ENCODE measurements at places on chromosomes 4 and X.
A peak's percentile ranks its signal among the peaks of the same experiment; 100 is the strongest.

GRCh38 chr4:38967260-38968095 lies 64.7 kb downstream of the TMEM156 start:
- peak overlapping the region; percentile 94 for H3K27ac ChIP-seq
- DNase-seq: peak; percentile 92
- H3K27me3 ChIP-seq: peaks cover 2% of the 10 kb centered on the region
- peaks cover 16% of the 10 kb centered on the region for H3K4me1 ChIP-seq
- peak overlapping the region; percentile 54 for H3K4me3 ChIP-seq

DNA sequence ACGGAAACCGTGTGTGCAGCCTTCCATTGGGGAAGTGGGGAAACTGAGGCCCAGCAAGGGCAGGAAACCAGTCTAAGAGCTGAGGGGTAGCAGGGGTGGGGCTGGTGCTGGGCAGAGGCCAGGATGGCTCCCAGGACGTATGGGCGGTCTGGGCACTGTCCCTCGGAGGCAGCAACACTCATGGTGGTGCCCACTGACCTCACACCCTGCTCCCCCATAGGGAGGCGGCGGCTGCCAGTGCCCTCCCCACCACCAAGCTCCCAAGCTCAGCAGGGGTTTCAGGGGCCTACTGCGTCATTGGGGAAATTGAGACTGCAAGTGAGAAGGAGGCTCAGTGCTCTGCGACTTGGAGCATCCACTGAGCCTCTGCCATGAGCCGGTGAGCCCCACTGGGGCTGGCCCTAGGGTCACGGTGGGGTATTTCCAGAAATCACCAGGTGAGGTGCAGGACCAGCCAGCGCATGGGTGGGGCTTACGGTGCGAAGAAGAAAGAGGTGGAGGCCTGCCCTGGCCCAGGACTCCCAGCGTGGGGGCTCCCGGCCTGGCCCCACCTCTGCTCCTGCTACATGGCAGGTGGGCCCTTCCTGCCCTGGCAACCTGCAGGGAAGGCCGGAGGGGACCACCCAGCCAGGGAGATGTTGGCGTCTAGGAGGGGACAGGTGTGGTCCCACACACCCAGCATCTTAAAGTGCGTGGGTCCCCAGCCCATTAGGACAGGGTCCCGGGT lies 915 bp downstream of the MSANTD1 start:
- no peaks in the 10 kb centered on the region for H3K36me3 ChIP-seq
- H3K4me3 ChIP-seq: no peak overlapping the region
- no peak for DNase-seq

DNA sequence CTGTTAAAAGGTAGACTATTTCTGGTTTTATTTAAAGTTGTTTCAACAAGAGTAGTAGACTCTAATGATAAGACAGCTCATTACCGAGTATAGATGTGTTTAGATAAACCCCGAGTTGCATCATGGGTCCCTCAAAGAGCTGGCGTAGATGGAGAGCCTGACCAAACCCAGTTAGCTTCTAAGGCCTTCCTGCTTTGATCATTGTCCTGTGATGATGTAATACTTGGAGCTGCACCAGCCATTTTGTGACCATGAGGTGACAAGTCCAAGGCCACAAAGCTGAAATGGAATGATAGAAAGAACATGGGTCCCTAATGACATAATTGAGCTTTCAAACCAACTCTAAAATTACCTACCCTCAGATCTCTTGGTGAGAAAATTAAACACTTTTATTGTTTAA lies 66.6 kb upstream of the TAB3 start:
- H3K4me3 ChIP-seq: no peak overlapping the region
- peaks cover 6% of the 10 kb centered on the region for H3K27me3 ChIP-seq
- no peaks in the 10 kb centered on the region for H3K36me3 ChIP-seq
- H3K4me1 ChIP-seq: no peaks in the 10 kb centered on the region
- H3K27ac ChIP-seq: no peak overlapping the region

DNA sequence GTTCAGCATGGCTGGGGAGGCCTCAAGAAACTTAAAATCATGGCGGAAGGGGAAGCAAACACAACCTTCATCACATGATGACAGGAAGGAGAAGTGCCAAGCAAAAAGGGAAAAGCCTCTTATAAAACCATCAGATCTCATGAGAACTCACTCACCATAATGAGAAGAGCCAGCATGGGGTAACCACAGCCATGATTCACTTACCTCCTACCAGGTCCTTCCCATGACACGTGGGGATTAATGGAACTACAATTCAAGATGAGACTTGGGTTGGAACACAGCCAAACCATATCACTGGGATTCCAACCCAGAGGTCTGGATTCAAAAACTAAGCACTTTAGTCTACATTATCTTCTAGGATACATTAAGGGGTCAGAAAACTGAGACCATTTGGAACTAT lies 609.6 kb upstream of the SPANXN1 start:
- no peak overlapping the region for H3K4me3 ChIP-seq
- DNase-seq: no peak
- H3K36me3 ChIP-seq: peaks cover 7% of the 10 kb centered on the region
- H3K27ac ChIP-seq: no peak overlapping the region

DNA sequence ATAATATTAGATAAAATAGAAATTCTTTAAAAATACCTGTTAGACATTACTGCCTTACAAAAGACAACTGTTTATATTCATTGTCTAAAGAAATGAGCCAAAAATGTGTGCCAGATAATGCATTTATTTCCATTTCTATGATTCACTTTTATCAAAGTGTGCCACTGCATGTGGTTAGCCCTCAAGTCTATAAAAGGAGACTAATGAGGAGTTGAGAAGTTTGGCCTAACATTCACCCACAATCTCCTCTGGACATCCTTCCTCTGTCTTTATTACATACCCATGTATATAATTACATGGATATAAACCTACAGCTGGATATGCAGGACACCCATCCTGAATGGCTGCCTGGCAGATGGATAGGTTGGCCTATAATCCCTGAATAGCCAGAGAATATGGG lies 42.6 kb upstream of the PDE5A start:
- no peak overlapping the region for H3K27ac ChIP-seq
- no peaks in the 10 kb centered on the region for H3K36me3 ChIP-seq
- peaks cover 3% of the 10 kb centered on the region for H3K27me3 ChIP-seq
- H3K4me3 ChIP-seq: no peak overlapping the region
- DNase-seq: no peak
- H3K4me1 ChIP-seq: peaks cover 5% of the 10 kb centered on the region

- H3K27ac ChIP-seq: no peak overlapping the region
- no peaks in the 10 kb centered on the region for H3K36me3 ChIP-seq
Measured at GRCh38 chr4:149521611-149522425, 293.8 kb downstream of the IQCM start.

GRCh38 chr4:154014407-154015321 lies 225.8 kb upstream of the SFRP2 start:
- no peak overlapping the region for H3K27ac ChIP-seq
- H3K36me3 ChIP-seq: no peaks in the 10 kb centered on the region
- DNase-seq: no peak
- H3K4me1 ChIP-seq: no peaks in the 10 kb centered on the region
- H3K4me3 ChIP-seq: no peak overlapping the region

- H3K27me3 ChIP-seq: no peaks in the 10 kb centered on the region
- H3K4me1 ChIP-seq: no peaks in the 10 kb centered on the region
- no peak for DNase-seq
- H3K36me3 ChIP-seq: no peaks in the 10 kb centered on the region
Measured at GRCh38 chrX:32644476-32645245, 566.7 kb downstream of the DMD start.

DNA sequence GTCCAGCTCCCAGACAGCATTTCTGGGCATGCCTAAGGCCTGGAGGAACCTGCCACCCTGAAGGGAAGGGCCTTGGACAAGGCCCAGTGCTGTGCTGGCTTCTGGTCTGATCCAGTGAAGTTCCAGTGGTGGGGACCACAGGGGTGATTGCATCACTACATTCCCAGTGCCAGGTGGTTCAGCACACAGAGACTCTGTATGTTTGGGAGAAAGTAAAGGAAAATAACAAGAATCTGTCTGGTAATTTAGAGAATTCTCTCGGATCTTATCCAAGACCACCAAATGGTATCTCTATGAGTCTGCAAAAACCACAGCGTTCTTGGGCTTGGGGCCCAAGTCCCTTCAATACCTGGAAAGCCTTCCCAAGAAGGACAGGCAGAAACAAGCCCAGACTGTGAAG lies 131.8 kb upstream of the MAD2L1 start:
- DNase-seq: no peak
- no peak overlapping the region for H3K27ac ChIP-seq
- H3K36me3 ChIP-seq: no peaks in the 10 kb centered on the region

DNA sequence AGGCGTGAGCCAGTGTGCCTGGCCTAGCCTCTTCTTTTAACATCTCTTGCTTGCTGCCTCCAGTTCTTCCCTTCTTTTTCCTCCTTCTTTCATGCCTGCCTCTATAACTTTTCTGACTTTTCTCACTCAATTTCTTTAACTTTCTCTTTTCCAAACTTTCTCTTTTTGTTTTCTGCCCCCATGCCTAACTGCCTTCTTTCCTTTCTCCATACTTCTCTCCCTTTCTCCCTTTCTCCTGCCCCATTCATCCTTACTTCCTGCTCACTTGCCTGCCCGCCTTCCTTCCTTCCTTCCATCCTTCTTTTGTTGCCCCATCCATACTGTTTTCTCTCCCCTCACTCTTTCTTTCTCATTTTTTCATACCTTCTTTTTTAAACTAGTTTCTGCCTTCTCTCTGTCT lies 105.2 kb downstream of the RBMX2 start:
- no peaks in the 10 kb centered on the region for H3K4me1 ChIP-seq
- peaks cover 5% of the 10 kb centered on the region for H3K27me3 ChIP-seq
- DNase-seq: no peak
- H3K4me3 ChIP-seq: no peak overlapping the region

- H3K4me3 ChIP-seq: peak overlapping the region; percentile 84
- H3K27me3 ChIP-seq: peaks cover 6% of the 10 kb centered on the region
- H3K36me3 ChIP-seq: no peaks in the 10 kb centered on the region
- peaks cover 36% of the 10 kb centered on the region for H3K4me1 ChIP-seq
- DNase-seq: no peak
Measured at GRCh38 chrX:72621163-72621562, 48.5 kb upstream of the HDAC8 start.

- no peak overlapping the region for H3K27ac ChIP-seq
- no peak overlapping the region for H3K4me3 ChIP-seq
- H3K4me1 ChIP-seq: no peaks in the 10 kb centered on the region
- DNase-seq: no peak
- peaks cover 27% of the 10 kb centered on the region for H3K27me3 ChIP-seq
Measured at GRCh38 chr4:5843573-5844530, 49.0 kb downstream of the CRMP1 start.

GRCh38 chr4:185859111-185859510 lies 47.1 kb upstream of the SORBS2 start:
- peaks cover 16% of the 10 kb centered on the region for H3K36me3 ChIP-seq
- H3K4me3 ChIP-seq: no peak overlapping the region
- H3K27ac ChIP-seq: no peak overlapping the region
- no peak for DNase-seq

DNA sequence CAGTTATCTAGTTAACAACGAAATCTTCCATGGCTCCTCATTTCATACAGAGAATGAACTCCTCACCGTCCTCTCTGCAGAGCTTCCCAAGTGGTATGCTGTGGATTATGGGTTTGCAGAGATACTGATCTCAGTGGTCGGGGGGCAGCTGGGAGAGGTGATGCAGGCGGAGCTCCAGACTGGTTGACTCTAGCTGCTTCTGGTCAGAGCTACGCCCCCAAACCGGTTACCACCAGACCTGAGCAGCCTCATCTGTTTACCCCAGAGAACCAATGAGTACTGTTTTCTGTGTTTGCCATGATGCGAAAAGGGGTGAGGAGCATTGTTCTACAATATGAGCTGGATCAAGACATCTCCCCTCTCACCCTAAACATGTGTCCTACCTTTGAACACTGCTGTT lies 135.7 kb upstream of the PLAC1 start:
- peaks cover 17% of the 10 kb centered on the region for H3K36me3 ChIP-seq
- no peak for DNase-seq
- peaks cover 52% of the 10 kb centered on the region for H3K4me1 ChIP-seq
- H3K27me3 ChIP-seq: peaks cover 1% of the 10 kb centered on the region
- peak overlapping the region; percentile 44 for H3K27ac ChIP-seq

GRCh38 chr4:53196882-53197771 lies 168.7 kb downstream of the SCFD2 start:
- H3K4me3 ChIP-seq: peak overlapping the region; percentile 84
- no peaks in the 10 kb centered on the region for H3K27me3 ChIP-seq
- no peaks in the 10 kb centered on the region for H3K36me3 ChIP-seq
- H3K4me1 ChIP-seq: peaks cover 83% of the 10 kb centered on the region
- peak; percentile 73 for DNase-seq

GRCh38 chr4:84733343-84734033 lies 150.6 kb downstream of the CDS1 start:
- no peak for DNase-seq
- H3K4me3 ChIP-seq: no peak overlapping the region
- H3K36me3 ChIP-seq: peaks cover 19% of the 10 kb centered on the region
- peaks cover 1% of the 10 kb centered on the region for H3K27me3 ChIP-seq

GRCh38 chr4:6591313-6591712 lies 16.3 kb downstream of the MAN2B2 start:
- no peak overlapping the region for H3K4me3 ChIP-seq
- DNase-seq: no peak
- H3K27ac ChIP-seq: no peak overlapping the region
- peaks cover 8% of the 10 kb centered on the region for H3K4me1 ChIP-seq
- no peaks in the 10 kb centered on the region for H3K27me3 ChIP-seq
- H3K36me3 ChIP-seq: peaks cover 7% of the 10 kb centered on the region

- no peak overlapping the region for H3K4me3 ChIP-seq
- no peaks in the 10 kb centered on the region for H3K27me3 ChIP-seq
- DNase-seq: no peak
- no peaks in the 10 kb centered on the region for H3K36me3 ChIP-seq
Measured at GRCh38 chrX:50609796-50610195, 139.2 kb upstream of the DGKK start.

DNA sequence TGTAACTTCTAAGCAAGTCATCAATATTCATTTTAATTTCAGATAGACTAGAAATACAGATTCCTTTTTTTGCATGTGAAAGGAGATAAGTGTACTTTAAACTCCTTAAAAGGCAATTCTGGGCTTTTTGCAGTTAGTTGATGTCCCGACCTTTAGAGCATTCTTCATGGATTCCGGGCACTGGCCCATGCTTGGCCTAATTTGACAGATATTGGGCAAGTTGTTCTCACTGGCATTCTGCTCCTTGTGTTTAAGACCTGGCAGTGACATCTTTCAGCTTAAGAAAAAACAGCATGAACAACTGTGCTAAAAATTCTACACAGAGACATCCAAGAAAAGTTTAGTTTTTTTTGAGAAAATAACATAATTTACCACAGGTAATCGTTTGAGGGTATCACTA lies 1037.2 kb downstream of the PCDH18 start:
- no peaks in the 10 kb centered on the region for H3K36me3 ChIP-seq
- no peaks in the 10 kb centered on the region for H3K4me1 ChIP-seq
- H3K27ac ChIP-seq: no peak overlapping the region
- DNase-seq: no peak

All from HFFc6 (cell line).